ENCODE measurements at places on chromosomes 1 and 21.

DNA sequence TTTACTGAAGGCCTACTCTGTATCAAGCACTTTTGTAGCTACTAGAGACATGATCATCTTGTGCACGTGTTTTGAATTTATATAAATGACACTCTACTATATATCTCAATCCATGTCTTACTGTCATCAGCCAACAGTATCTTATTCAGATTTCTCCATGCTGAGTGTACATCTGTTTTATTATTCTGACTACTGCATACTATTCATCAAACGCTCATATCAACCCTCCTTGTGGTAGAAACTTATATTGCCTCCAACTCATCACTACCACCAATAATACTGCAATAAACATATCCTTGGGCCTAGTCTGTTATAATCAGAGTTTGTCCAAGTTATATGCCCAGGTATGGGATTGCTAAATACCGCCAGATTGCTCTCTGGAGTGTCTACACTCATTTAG, 81.6 kb upstream of the IRF2BP2 start:
- no peak for DNase-seq

- DNase-seq = no peak
Measured at GRCh38 chr1:27689423-27690173, 17.6 kb upstream of the IFI6 start.

DNA sequence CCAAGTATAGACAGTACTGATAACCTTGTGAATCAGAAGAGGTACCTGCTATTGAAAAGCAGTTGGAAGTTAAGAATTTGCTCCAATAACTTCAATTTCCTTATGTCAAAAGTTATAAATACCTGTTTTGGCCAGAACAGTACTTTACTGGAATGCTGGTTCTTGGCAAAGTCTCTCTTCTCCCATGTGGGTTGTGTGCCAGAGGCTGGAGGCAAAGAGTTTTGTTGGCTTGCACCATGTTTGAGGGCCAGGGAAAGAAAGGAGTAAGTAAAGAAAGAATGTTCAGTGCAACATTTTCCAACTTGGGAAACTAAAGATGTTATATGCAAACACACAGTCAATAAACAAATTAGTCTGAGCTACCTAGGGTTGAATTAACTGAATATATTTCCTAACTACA, 67.0 kb upstream of the DYNLT5 start:
- DNase-seq = no peak

DNA sequence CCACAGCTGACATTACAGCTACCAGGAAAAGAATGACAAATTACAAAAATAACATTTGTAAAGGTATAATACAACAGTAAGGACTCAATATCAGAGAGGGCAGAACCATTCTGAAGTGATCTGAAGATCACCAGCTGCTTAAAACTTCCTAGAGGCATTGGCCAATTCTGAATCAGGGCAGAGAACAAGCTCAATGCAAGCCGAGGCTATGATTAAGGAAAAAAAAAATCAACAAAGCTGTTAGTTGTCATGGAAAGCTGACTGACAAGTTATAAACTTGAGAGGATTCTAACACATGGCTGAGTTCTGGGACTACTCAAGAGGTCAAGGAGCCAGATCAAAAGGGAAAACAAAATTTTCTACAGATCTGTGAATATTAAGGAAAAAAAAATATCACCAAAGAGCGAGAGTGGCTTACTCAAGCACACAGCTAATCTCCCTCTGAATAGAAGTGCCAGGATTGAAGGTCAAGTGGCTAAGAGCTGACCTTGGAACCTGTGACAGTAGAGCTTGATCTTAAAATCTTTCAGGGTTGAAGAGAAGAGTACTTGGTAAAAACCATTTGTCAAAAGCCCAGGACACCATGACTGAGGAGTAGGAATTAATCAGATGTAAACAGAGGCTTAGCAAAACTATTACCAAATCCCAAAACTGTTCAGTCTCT, 383.4 kb downstream of the USP25 start:
- no peak for DNase-seq
